ENCODE measurements at places on chromosomes 2 and 18. TPM values are rescaled to one million over a fixed set of nuclear protein-coding genes. Genes with fewer than 3 reads are reported as not detected.

DNA sequence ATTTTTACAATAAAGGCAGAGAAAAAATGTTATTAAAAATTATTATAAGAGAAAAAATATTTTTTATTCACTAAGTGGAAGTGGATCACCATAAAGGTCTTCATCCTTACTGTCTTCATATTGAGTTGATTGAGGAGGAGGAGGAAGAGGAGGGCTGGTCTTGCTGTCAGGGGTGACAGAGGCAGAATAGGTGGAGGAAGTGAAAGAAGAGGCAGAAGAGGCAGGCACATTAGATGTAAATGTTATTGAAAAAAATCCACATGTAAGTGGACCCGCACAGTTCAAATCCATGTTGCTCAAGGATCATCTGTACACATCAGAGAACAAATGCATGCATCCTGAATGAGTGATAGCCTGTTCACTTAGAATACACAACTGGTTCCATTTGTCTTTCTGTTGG is 6.4 kb upstream of the SPATS2L start:
- no peak for DNase-seq

DNA sequence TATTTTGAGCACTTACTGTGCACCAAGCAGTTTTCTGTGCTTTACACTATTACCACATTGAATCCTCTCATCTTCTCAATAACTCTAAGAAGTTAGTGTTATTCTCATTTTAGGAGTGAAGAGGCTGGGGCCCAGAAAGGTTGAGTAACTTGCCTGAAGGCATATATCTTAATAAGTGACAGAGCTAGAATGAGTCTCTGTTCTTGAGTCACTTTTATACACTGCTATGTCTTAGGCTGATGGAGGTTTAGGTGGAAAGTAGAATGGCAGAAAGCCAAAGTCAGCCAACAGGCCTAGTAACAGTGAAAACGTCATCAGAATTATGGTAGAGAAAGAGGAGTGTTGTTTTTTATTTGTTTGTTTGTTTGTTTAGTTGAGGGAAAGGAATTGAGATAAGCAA is 27.9 kb upstream of the RPE start:
- DNase-seq: peak; percentile 43

GRCh38 chr2:211162911-211163310 is 606.5 kb downstream of the CPS1 start:
- DNase-seq: no peak

TP53I3 gene
- 59.6 TPM for total RNA-seq

DNA sequence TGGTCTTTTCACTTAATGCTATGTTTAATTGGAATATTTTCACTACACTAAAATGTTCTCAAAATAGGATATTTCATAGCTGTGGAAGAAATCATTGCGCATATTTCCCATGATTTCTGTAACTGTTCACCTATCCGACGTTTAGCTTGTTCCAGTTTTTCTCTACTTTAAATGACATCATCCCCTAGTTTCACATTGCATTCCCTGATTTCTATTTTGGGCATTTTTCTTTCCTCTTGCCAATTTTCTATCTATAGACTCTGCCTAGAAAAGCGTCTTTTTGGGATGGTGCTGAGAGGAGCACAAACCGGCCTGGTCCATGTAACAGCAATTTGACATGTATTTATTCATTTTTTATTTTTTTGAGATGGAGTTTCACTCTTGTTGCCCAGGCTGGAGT is 163.4 kb downstream of the SH3RF3 start:
- no peak for DNase-seq

Data from HFFc6 (cell line).